ENCODE measurements at places on chromosomes 5 and 9.

DNA sequence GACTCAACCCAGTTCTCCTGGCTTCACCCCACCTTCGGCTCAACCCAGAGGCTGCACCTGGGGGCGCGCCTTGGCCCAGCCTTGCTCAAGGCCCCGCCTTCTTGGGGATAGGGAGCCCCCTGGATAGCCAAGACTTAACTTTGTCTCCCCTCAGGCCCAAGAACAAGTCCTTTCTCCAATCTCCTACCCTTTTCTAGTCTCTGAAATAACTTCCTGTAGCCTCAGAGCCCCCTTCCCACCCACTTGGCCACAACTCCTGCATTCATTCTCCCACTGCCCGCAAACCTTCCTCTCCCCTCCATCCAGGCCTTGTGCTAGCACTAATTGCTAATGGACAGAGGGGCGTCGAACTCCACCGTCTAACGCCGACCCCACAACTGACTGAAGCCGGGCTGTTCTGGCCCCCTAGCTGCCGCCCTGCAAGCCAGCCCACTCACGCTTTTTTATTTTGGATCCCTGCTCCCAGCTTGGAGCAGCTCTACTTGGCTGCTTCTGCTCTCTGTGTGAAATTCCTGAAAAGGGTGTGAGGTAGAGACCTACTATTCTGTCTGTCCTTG lies 579 bp upstream of the ASTN2 start:
- DNase-seq: no peak

GRCh38 chr9:394347-395052 lies 179.8 kb downstream of the DOCK8 start:
- DNase-seq: no peak

DNA sequence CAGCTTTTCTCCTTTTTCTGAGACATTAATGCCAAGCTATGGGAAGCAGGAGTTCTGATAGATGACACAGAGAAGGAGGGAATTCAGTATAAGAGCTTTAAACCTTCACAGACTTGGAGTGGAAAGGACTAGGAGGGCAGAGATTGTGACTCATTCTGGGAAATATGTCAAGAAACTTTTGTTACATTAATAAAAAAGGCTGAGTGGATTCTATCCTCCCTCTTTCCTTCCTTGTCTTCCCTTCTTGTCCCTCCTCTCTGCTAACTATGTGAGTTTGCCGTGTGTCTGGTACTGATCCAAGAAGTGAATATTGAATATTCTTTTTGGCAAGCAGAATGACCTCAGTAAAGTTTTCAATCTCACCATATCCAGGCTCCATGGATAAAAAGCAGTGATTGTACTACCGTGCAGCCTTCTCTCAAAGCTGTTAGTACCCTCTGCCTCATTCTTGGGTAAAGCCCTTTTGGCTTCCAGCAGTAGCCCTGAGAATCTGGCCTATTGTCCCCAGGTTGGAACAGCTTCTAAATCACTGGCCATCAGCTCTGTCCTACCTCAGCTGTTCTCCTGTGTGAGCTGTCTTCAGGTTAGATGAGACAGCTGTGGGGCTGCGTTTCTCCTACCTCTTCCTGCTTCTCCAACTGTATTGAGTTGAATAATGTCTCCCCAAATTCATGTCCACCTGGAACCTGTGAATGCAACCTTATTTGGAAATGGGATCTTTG lies 73.9 kb downstream of the ATG10 start:
- no peak for DNase-seq

GRCh38 chr9:108544866-108545265 lies 310.9 kb downstream of the ACTL7B start:
- no peak for DNase-seq

DNA sequence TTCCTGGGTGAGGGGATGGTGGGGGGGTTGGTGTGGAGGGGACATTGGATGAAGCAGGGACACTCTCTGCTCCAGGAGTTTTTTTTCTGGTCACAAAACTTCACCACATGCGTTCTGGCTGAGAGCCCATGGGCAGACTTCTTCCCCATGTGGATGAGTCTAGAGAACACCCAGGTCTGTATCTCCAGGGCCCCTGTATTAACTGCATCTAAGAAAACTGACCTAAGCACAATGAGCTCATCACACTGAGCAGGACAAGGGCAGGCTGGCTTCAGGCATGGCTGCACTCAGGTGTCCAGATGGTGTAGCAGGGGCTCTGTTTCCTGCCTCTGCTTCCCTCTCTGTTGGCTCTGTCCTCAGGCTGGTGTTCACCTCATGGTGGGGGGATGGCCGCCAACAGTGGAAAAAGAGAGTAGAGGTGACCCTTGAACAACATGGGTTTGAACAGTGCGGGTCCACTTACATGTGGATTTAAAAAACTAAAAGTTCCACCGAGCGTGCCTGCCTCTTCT lies 85.3 kb upstream of the STC2 start:
- DNase-seq: no peak

DNA sequence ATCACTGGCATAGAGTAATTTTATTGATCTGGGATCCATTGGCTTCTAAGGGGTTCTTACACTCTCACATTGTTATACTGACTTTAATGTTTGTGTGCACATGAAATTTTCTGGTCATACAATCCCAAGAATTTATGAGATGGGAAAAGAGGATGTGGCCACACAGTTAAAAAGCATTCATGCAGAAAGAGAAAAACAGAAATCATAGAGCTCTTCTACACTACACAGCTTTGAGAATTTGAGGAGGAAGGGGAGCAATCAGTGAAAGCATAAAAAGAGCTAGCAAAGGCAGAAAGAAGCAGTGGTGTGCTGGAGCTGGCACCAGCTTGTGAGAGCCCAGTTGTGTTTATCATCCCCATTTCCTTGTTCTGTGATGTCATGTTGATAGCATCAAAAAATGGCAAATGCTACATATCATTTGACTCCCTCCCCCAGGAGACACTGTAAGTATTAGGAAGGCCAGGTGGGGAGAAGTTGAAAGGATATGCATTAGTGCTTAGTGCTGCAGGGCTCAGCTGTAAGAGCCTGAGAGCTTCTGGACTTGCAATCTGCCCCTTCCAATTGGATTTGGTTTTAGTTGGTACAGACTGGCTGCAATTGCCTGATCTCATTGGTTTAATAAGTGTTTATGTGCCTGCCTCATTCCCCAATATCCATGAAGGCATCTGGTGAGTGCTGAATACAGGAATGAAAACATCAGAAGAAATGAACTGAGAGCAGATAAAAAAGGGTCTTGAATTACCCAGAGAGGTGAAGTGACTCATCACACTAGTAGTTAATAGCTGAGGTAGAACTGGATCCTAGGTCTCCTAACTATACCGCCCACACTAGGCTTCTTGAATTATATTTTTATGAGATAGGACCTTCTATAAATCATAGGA lies 30.9 kb downstream of the RHOBTB3 start:
- no peak for DNase-seq

DNA sequence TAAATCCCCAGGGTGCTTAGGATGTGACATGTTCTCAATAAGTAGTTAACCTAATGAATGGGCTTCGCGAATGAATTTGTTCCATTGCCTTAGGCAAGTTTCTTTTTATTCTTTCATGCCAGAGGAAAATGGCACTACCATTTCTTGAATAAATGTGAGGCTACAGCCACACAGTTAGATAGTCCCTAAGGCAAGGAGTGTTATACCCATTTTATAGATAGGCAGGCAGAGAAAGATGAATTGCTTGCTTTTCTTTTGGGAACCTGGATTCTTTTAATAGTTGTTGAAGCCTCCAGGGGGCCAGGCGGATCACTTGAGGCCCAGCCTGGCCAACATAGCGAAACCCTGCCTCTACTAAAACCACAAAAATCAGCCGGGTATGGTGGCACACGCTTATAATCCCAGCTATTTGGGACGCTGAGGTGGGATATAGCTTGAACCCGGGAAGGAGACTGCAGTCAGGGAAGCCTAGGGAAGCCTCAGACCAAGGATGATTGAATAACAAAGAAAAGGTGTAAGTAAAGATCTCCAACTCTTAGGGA lies 943 bp downstream of the NOP16 start:
- DNase-seq: no peak

GRCh38 chr9:18855656-18856055 lies 177.4 kb downstream of the SAXO1 start:
- no peak for DNase-seq

DNA sequence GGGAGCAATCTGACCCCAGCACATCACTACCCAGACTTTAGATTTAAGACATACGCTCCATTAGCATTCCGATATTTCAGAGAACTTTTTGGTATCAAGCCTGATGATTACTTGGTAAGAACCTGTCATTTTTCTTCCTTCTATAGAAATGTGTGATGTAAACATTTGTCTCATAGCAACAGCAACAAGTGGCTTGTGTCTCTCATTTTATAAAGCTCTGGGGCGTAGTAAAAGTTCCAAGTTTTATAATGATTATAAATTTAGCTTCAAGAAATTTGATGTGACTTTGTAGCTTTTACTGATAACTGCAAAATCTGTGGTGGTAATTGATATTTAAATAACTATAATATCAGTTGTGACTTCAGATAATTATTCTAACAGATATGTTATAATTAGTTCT lies 137.2 kb downstream of the PRKACG start:
- DNase-seq: no peak

- DNase-seq: no peak
Measured at GRCh38 chr5:133926489-133927299, 41.7 kb downstream of the C5orf15 start.

DNA sequence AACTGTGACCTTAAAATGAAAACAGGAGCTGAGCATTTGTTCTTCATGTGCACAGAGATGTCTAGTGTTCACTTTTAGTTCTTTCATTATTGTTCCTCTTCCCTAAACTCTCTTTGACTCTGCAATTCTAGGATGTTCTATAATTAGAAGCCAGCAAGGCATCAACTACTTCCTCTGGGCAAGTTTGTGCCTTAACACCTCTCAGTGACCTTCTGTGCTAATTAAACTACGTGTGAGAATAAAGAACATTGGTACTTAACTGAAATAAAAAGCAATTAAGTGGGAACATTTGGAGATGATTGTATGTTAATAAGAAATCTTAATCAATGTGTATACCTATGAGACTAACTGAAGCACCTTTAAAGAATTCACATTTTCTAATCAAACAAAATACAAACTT lies 242.8 kb downstream of the RASEF start:
- no peak for DNase-seq

- DNase-seq: no peak
Measured at GRCh38 chr5:45334939-45335338, 361.2 kb downstream of the HCN1 start.

DNA sequence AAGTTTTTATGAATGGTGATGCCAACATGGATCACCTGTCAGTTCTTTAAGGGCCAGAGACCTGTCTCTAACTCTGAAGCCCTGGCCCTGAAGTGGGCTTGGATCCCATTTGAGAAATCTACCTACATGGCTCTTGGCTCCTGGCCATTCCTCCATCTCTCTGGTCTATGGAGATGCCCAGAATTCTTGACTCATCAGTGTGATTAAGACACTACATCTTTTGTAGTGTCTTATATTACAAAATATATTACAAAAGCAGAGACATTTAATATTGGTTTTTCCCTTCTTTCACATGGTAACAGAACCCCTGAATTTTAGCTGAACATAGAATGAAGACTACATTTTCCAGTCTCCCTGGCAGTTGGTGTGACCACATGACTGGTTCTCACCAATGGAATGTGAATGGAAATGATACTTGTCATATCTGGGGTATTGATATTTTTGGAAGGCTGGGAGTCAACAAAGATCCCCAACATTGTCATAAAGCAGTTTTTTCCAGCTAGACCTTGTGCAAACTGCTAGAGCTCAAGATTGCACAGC lies 198.3 kb downstream of the SREK1 start:
- no peak for DNase-seq

DNA sequence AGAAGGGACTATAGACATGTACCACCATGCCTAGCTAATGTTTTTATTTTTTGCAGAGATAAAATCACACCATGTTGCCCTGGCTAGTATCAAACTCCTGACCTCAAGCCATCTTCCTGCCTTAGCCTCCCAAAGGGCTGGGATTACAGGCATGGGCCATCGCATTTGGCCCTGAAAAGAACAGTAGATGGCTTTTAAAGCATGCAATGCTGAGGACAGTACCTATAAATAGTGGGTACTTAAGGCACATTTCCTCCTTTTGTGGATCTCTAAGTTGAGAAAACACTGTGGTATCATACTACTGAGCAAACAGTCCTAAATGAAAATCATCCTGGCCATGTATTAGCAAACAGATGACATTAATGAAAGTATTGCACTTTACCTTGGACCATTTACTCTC lies 119.4 kb downstream of the TTC39B start:
- no peak for DNase-seq

DNA sequence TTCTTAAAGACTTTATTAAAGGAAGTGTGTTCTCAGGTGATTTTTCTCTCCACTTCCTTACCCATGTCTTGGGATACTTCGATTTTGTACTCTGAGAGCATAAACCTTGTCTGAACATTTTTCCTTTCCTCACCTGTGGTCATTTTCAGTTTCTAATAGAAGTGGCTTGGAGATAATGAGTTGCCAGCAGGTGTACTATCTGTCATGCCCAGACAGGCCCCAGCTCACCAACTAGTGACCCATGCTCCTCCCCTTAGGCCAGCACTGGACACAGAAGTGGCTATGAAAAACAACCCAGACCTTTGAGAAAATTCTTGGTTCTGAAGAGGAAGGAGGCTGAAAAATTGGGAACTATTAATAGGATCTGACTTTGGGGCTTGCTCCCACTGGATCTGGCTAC lies 49.2 kb upstream of the SMIM32 start:
- no peak for DNase-seq

DNA sequence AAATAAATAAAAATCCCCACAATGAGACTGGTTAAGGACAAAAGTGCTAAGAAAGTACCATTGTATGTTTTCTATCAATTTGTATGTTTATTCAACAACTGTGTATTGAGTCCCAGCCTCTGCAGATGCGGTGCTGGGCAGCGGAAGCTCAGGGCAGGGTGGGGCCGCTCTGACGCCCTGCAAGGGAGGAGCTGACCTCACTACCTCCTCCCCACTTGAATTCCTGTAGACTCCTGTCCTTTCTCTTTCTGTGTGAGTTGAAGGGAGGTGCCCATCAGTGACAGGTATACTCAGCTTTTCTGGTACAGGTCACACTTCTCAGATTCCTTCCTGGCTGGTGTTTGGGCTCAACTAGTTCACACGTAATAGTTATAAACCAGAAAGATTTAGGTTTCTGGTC lies 27.0 kb downstream of the ANGPTL2 start:
- DNase-seq: no peak

DNA sequence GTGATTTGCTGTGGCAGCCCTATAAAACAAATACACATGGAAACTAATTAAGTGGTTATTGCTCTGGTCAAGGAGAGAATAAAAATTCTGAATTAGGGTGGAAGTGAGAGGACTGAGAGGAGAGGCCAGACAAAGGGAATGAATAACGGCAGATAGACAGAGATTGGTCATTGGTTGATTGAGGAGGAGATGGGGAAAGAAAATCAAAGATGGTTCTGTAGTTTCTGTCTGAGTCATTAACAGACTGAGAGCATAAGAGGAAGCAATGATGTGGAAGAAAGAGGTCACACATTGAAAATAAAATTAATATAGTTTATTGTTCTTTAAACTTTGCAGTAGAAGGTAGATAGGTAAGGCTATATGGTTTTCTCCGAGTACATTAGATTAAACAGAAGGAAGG lies 469.8 kb downstream of the ACTL7B start:
- DNase-seq: no peak

- DNase-seq: no peak
Measured at GRCh38 chr5:90803876-90804275, 245.3 kb downstream of the ADGRV1 start.

GRCh38 chr5:103094737-103095136 lies 25.2 kb downstream of the GIN1 start:
- no peak for DNase-seq

GRCh38 chr5:100131161-100131560 lies 404.0 kb upstream of the FAM174A start:
- DNase-seq: no peak
